ENCODE measurements at places on chromosomes 1 and 21.

- peak; percentile 82 for DNase-seq
These were observed at the start of gene CHI3L2 for GRCh38 chr1:111227434-111227833. Gene CHI3L2 (plus strand): TSS chr1:111227713. CDS start chr1:111227730, 17 bp downstream.

GRCh38 chr1:58887059-58887458 is 103.2 kb upstream of the JUN start:
- DNase-seq: peak; percentile 59

DNA sequence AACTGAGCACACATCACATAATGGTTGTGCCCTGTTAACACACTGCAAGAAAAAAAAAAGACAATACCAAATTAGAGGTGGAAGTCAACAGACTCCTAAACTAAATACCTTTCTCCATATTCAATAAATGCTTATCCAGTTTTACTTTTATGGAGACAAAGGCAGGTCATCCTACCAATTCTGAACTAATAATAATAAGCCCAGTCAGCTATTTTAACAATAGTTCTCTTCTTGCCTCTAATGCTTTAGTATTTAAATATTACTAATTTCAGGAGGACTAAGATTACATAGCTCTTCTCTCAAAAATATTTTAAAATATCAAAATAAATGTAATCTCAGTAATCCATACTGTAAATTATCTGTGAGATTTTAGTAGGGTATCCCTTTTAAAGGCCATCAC is 10.5 kb downstream of the COPA start:
- DNase-seq: no peak

- no peak for DNase-seq
These were observed 149.0 kb downstream of the PEX14 start for GRCh38 chr1:10623686-10624145.

- DNase-seq: peak; percentile 81
These were observed 18.3 kb upstream of the PPIE start for GRCh38 chr1:39720094-39720999.

DNA sequence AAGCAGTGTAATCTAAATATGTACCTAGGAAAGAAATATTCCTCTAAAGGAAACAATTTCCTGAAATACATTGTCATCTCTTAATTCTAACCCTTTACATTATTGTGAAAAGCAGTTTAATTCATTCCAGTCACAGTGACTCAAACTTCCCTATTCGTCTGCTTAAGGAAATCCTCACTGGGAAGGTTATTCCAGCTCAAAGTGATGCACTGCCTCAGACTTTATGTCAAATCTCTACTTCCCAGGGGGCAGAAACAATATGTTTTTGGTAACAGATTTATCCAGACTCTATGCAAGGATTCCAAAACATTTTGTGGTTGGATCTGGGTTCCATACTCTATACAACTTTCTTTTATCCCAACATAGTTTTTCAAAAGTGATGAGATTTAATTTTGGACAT is 145.2 kb downstream of the NTMT2 start:
- no peak for DNase-seq

DNA sequence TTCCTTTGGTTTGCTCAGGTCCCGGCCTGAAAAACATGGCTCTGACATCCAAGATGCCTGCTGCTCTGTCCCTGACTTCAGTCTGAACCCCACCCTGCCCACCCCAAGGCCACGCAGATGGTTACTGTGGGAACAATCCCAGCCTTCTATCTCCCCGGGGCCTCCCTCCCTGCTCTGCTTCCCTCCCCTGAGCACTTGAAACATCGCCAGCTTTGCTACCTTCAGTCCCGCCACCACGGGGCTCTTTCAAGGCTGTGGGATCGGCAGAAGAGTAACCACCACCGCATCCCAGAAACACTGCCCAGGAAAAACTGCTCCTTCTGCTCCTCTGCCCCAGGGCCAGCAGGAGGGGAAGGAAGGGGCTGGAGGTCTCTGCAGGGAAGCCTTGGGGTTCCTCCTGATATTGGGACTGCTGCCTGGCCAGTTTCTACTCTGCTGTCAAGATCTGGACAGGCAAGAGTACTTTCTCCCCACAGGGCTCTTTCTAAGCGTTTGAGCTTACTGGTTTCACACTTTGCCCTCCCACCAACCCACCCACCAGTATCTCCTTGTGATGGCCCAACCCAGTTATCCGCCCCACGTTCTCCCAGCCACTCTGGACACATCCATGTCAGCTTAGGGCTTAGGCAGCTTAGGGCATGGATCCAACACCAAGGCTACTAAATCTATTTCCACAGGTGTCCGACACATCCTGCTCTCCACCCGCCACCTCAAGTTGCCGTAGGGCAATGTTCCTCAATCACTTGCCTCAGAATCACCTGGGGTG is 8.4 kb downstream of the ETNK2 start:
- no peak for DNase-seq

- no peak for DNase-seq
These were observed 23.6 kb upstream of the ZNF362 start for GRCh38 chr1:33232716-33233115.

DNA sequence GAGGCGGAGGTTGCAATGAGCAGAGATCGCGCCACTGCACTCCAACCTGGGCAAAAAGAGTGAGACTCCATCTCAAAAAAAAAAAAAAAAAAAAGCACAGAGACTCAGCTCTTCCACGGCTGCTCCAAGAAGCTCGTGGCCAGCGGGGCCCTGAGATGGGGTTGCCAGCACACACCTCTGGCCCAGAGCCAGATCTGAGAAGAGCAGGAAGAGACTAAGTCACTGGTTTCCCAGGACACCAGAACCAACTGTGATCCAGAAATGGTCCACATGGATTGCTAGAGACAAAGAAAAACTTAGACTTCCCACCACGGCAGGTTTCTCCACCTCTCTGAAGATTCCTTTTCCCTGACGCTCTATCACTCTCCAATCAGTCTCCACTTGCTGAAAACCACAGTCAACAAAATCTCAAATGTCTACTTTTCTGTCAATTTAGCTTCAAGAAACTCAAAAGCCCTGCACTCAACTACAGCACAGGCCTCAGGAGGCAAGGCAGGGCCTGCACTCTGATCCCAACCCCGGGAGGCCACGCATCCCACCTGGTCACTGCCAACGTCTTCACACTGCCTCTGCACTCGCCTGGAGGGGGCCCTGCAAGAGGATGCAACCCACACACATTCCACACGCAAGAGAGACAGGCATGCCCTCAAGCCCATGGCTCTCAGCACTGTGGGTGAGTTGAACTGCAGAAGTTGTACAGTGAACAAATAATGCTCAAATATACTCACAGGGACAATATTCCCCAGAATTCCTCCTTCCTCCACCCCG is 79.0 kb downstream of the NPHP4 start:
- DNase-seq: no peak

DNA sequence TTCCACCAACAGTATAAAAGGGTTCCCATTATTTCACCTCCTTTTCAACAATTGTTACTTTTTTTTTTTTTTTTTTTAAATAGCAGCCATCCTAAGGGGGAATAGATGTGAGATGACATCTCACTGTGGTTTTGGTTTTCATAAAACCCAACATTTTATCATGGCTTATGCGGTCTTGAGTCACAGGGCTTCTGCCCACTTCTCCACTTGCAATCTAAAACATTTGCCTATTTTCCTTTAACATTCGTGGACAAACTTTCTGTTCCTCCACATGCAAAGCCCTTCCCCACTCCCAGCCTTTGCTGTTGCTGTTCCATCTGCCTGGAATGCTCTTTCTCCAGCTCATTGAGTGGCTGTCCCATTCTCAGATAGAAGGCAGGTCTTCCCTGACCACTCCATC is 239.7 kb upstream of the KCNK2 start:
- no peak for DNase-seq

DNA sequence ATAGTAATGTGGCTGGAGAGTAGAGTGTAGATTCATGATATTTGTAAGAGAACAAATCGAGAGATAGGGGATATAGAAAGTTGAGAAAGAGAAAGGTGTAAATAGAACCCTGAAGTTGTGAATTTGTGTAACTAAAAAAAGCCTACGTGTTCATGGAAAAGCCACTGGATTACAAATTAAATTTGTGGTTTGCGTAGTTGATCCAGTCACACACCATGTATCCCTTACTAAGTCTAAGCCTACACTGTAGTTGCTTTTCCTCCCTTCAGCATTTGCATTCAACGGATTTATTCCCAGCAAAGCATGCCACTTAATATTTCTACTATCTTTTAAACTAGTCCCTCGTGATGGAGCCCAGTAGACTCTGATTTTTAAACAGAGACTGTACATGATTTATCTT is 24.9 kb downstream of the KMO start:
- DNase-seq: no peak

DNA sequence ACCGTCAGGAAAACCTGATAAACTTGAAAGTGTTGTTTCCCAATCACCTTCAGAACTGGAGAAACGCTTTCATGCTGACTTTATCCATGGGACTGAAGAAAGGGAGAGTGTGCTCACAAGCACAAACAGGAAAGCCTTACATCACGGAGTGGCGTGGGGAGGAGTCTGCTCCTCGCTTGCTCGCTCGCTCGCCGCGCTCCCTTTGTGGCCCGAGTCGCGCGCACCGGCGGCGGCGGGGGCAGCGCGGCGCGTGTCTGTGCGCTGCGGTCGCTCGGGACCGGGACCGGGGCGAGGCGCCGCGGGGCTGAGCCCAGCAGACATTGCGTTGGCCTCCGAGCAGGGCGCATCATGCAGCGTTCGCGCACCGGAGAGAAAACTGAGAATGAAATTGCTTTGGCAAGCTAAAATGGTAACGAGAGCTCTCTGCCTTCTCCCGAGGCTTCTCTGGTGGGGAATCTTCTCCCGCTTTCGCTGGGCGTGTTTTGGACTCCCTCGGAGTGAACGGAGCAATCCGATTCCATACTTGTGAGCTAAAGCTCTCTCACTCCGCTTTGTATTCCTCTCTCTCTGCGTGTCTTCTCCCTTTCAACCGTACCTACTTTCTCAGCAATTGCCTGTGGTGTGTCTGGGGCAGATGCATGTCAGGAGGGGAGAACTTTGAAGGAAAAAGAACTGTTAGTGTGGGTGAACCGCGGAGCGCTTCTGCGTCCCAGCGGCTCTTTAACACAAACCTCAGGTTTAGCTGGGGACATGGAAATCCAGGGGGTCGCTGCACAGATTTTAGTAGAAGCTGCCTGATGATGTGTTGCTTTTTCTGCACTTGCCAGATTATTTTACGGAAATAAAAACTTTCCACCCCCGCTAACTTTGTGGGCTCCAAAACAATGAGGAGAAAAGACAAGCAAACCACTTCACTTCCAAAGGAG is at the start of gene RGL1:
TSS of gene RGL1 (plus strand) at position 205 of the 926 bp plus-strand sequence. CDS start at position 383, 178 bp downstream.
- peak; percentile 92 for DNase-seq

DNA sequence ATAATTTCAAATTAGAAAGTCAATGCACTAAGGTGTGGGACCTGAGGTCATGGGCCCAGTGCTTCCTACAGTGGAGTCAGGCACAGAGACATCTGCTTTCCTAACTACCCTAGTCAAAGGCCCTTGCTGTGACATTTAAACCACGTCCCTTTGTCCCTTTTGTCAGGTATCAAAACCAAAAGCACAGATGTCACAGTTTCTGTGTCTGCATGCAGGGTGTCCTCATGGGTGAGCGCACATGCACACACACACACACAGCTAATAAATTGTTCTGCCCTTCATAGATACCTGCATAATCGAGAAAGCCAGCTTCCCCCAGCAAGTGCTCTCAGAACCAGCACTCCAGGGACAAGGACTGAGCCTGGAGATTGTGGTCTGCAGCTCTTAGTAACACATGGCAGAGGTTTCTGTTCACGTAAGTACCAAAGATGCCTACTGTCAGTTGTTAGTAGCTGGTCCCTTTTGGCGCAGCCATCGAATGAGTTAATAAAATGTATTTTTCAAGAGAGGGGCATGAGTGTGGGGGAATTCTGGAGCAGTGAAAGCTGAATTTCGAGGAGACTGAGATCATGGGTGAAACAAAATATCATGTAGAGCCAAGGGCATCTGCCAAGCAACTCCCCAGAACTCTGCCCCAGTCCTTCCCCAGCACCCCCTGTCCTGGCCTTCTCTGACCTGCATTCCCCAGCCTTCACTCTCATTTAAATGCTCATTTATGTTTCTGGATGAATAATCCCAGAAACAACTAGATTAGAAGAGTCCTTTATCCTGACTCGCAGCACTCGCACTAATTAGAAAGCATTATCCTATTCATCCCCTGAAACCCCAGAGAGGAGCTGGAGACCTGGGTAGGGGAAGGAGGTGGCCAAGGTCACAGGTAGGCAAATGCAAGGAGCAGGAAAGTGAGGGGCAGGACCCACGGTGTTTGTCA is 25.5 kb downstream of the TNR start:
- no peak for DNase-seq

GRCh38 chr1:92487078-92487605 is 417 bp upstream of the GFI1 start:
- no peak for DNase-seq

- no peak for DNase-seq
These were observed 119.6 kb upstream of the RUNX1 start for GRCh38 chr21:35168735-35169134.

DNA sequence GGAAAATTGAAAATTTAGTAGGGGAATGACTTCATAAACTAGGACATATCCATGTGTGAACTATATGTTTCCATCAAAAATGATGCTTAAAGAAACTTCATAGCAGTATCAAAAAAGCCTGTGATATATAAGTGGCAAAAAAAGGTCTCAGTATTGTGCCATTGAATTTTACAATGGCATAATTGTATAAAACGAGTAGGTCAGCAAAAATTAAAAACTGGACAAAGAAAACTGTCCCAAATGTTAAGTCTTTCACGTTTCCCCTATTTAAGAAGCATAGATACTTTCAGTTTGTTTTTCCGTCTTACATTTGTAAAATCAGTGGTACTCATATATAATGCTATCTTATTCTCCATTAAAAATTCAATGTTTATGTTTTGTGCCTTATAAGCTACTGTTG is 43.2 kb downstream of the LRRC8B start:
- DNase-seq: peak; percentile 20

- DNase-seq: peak; percentile 68
These were observed 15.7 kb upstream of the GLIS1 start for GRCh38 chr1:53754484-53755312.

DNA sequence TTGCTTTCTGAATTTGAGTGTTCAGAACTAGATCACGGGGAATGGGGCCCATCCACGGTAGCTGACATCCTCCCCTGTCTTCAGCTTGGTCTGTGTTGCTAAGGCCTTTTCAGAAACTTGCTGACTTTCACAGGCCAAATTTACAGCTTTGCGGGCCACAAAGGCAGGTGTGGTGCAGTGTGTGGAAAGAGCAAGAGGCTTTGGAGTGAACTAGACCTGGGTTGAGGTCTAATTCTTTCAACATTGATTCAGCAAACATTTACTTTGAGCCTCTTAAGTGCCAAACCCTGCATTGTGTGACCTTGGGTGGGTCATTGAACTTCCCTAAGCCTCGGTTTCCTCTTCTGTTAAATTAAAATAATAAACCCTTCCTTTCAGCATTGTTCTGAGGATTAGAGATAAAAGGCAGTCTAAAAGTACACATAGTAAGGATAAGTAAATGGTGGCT is 24.3 kb downstream of the STPG1 start:
- DNase-seq: no peak

Data from suppressor macrophage treated with lipopolysaccharide for 4 hours (primary cell).